ENCODE measurements at places on chromosomes 6 and 20.

DNA sequence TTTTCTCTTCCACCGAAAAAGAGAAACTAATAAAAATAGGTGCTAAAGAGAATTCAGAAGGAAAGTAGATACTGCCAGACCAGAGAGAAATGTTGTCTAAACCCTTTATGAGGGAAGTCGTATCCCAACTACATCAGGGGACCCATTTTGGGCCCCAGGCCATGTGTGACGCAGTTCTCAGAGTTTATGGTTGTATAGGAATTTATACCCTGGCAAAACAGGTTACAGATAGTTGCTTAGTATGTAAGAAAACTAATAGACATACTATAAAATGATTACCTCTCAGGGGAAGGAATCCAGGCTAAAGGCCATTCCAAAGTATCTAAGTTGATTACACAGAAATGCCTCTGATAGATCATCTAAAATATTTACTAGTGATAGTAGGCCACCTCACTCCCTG is 28.6 kb upstream of the SLC52A3 start:
- no peak for DNase-seq

DNA sequence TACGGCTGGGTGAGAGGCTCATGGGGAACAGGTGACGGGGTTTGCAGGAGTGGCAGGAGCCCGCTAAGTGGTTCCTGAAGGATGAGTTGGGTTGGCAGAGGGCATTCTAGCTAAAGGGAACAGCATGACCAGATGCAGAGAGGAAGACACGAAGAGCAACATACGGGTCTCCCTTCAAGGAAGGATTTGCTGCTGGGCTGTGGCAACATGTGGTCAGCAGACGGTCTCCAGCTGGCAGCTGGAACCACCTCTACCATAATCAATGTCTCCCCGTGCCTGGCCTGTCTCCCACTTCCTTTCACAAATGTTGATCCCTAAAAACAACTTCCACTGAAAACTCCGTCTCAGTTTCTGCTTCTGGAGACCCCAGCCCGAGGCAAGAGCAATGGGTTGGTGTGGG is 80.6 kb upstream of the SULF2 start:
- no peak for DNase-seq

- peak; percentile 64 for DNase-seq
These were observed 103.6 kb upstream of the KCNK16 start for GRCh38 chr6:39426073-39426456.

DNA sequence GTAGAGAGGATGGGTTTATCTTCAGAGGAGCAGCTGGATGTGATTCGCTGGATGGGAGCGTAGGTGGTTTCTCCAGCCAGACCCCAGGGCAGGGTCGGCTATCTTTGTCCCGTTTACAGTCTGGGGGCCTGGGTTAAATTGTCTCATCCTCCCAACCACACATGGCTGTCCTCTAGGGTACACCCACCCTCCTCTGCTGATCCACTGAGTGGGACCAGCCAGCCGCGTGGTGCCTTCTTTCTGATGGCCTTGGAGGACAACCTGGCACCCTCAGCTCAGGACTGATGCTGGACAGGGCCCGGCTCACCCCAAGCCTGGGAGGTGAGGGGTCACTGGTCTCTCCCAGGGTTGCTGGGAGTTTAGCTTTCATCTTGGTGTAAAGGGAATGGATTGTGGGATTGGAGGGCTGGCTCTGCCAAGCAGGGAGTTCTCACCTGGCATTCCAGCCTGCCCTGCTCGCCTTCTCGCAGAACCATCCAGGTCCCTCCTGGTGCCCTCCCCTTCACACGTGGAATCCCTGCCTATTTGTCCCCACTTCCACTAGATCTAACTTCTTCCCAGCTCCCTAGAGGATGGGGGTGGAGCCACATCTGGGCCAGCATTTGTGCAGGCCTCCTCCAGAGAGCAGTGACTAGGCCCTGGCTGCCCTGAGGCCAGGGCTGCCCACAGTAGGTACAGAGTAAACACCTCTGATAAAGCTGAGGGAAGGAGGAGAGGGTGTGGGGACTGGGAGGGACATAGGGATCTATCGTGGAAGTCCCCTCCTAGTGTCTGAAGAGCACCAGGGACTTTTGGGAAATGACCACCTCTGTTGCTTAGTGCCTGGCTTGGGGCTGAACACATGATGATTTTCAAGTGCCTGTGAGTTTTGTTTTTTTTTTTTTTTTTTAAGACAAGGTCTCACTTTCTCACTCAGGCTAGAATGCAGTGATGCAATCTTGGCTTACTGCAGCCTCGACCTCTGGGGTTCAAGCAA is 1.6 kb downstream of the ITPR3 start:
- DNase-seq: peak; percentile 41

DNA sequence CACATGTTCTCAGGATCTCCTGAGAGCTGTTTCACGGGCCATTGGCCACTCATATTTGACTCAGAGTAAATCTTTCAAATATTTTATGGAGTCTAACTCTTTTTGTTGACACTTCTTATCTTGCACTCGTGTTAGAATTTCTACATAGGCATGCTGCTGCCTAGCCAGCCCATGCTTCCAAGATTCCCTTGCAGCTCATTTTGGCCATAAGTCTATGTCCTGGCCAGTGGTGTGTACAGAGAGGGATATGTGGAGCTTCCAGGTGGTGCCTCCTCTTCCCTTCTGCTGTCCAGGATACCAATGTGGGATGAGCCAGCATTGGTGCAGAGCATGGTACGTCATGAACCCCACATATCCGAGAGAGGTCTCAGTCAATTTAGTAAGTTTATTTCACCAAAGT is 522.6 kb downstream of the QKI start:
- DNase-seq: no peak

- no peak for DNase-seq
These were observed 38.0 kb downstream of the RCAN2 start for GRCh38 chr6:46453216-46453615.

DNA sequence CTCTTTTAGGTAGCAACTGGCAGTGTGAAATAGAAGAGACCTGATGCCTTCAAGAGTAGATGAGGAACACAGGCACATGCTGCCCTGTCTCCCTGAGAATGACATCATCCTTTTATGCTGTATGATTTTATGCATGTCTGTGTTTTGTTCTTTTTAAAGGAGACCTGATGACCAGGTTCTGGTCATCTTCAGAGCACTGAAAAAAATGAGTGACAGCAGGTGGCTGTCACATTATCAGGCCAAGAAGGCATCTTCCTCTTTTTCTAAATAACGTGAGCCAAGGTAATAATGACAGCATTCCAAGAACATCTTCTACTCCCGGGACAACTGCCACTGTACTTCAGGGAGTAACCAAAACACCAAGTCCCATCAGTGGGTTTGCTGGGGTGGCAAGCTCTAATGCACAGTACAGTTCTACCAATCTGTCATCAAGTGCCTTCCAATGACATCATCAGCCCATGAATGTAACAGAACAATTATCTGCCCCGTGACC is 28.9 kb downstream of the CNKSR3 start:
- DNase-seq: peak; percentile 61

DNA sequence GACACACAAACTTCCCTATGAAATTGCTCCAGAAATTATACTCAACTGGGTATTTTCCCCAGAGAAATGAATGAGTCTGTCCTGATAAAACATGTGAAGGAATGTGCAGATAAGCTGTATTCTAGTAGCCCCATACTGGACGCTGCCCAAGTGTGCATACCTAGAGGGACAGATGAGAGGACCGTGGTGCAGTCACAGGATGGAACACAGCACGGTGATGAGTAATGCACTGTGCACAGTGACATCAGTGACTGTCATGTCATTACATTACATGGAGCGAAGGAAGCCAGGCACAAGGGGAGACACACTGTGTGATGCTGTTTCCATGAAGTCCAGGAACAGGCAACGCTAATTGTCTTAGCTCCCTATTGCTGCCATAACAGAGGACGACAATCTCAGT is 155.5 kb downstream of the CDH4 start:
- DNase-seq: no peak

DNA sequence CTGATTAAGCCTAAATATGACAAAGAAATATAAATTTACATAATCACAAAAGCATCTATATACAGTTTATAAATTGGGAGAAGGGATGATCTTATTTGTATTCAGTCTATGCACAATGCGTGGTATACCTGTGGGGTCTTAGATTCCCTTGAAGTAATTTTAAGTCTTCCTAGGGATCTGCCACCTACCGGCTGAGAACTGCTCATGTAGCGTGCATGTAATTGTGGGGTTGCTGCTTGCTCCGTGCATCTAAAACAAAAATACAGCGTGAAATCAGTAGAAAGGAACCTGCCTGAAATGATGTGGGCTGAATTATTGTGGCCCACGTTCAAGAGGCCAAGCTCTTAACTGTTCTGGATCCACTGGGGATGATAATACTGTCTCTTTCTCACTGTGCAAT is 187.3 kb downstream of the MBOAT1 start:
- DNase-seq: no peak

- no peak for DNase-seq
These were observed 101.2 kb downstream of the MKKS start for GRCh38 chr20:10332656-10333415.

GRCh38 chr6:70414813-70415212 is 1.5 kb downstream of the FAM135A start:
- DNase-seq: no peak
